ENCODE measurements at places on chromosomes 6 and 20.

DNA sequence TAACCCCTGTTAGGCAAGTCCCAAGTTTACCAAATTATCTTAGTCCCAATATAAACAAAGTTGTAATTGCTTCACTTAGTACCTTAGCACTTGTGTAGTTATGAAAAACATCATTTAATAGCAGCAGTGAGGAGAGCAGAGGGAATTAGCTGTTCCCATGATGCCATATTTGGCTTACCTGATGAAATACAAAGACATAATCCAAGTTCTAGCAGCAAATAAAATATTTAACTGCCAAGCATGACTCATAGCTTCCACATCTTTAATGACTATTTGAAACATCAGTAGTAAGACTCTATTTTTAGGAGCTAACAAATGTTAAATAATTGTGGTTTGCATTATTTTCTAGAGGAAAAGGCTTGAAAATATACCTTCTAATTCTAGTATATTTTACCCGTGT, 94.0 kb upstream of the MCHR2 start:
- DNase-seq, result peak; percentile 63

DNA sequence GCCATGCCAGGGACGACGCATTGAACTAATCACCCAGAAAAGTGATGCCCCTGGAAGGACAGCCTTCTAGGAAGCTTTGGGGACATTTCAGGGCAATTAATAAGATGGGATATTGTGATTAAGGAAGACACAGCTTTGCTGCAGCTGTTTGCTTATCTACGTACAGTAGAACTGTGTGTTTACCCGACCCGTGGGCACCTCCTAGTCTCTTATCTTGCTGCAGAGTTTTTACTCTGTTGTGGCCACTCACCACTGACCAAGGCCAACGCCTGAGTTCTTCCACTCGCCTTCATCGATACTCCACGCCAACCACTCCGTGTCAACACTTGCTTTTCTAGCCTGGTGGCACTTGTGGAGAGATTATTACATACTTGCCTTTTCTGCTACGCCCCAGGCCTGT, 105.9 kb upstream of the MLN start:
- DNase-seq, result no peak

DNA sequence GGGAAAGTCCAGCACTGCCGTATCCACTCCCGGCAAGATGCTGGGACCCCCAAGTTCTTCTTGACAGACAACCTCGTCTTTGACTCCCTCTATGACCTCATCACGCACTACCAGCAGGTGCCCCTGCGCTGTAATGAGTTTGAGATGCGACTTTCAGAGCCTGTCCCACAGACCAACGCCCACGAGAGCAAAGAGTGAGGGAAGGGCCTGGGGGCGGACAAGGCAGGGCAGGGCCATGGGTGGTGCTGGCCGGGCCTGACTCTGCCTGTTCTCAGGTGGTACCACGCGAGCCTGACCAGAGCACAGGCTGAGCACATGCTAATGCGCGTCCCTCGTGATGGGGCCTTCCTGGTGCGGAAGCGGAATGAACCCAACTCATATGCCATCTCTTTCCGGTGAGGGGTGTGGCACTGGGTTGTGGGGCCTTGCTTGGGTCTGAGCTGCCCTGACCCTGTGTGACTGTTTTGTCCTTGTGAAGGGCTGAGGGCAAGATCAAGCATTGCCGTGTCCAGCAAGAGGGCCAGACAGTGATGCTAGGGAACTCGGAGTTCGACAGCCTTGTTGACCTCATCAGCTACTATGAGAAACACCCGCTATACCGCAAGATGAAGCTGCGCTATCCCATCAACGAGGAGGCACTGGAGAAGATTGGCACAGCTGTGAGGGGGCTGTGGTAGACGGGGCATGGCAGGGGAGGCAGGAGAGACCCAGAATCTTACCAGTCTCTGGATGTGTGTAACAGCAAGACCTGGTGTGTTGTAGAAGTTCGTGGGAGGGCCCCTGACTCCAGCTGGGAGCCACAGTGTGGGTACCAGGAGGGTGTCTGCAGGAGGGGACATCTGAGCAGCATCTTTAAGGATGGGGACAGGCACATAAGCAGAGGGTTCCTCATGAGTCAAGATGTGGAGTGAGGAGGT, 29.1 kb downstream of the PLCG1 start:
- DNase-seq, result no peak

DNA sequence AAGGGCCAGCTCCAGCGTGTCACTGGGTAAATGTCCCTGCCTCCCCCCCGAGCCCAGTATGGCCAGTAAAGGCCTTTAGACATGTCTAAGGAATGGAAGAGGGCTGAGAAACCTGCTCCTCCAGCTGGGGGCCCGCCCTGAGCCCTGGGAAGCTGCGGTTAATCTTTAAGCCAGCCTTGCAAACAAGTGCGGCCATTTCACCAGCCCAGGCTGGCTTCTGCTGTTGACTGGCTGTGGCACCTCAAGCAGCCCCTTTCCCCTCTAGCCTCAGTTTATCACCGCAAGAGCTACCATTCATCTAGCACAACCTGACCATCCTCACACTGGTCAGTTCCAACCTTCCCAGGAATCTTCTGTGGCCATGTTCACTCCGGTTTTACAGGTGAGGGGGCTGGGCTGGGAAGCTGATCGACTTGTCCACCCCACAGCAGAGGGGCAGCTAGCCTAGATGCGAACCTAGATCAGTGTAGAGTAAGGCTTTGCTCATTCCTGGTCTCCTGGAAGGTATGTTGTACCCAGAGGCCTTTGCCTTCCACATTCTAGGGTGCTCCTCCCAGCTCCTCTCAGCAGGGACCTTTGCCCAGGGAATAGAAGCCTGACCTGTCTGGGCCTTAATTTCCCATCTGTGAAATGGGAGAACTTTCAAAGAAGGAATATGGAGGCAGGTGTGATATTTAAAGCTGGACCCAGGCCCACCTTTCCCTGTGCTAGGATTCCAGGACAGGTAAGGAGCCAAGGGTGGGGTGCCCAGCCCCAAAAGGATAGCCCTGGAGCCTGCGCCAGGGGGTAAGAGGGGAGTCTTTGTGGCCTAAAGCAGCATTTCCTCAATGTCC, 1.2 kb upstream of the SRC start:
- DNase-seq, result no peak

GRCh38 chr20:19253916-19254820, 41.7 kb downstream of the SLC24A3 start:
- no peak for DNase-seq

DNA sequence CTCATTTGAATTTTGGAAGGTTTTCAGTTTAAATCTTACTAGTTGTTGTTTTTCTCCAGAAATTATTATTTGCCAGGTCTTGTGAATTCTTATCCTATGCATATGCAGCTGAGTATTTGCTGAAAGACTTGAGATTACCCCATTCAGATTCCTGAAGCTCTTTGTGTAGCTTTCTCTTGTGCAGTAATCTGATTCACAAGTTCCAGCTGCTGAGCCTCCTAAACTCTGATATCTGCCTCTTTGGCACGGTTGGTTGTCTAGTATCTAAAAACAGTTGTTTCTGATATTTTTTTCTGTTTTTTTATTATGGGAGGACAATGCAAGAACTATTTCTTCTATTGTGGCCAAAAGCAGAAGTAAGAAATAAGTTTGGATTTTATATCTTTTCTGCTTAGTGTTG, 863.9 kb upstream of the MANEA start:
- no peak for DNase-seq

DNA sequence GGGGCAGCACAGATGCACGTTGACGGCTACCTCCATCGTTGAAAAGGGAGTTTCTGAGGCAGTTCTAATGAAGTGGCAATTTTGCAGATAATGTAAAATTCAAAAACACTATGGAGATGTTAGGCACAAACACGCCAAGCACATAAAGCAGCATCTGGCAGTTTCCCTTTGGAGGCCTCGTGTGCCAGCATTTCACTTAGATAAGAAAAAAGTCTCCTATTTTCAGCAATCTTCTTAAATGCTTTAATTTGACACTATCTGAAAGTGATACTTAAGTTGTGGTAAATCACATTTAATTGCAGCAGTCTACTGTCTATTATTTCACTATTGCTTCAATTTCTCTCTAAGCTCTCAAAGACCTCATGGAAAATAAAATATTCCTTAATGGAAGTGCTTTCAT, 125.3 kb upstream of the PROKR2 start:
- DNase-seq, result no peak

GRCh38 chr6:15904651-15905376, 224.1 kb upstream of the MYLIP start:
- no peak for DNase-seq

DNA sequence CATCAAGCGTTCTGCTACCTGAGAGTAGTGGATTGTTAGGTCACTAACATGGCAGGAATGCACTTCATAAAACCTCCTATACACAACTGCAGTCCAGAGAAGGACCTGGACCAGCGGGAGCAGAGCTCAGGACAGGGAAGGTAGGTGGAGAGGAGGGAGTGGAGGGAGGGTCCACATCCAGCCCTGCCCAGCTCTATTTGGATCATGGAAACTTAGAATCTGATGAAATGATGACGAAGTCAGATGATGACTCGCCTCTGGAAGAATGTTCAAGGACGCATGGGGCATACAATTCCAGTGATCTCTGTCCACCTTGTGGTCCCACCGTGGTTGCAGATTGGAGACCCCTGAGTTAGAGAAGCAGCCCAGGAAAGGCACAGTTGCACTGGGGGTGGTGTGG, 68.8 kb downstream of the CLIC5 start:
- DNase-seq, result no peak

- no peak for DNase-seq
Measured at GRCh38 chr20:41366546-41367392, at the start of gene EMILIN3. Gene EMILIN3, minus strand, starts transcription at chr20:41366818. Its CDS starts 184 bp downstream, at chr20:41366634.

DNA sequence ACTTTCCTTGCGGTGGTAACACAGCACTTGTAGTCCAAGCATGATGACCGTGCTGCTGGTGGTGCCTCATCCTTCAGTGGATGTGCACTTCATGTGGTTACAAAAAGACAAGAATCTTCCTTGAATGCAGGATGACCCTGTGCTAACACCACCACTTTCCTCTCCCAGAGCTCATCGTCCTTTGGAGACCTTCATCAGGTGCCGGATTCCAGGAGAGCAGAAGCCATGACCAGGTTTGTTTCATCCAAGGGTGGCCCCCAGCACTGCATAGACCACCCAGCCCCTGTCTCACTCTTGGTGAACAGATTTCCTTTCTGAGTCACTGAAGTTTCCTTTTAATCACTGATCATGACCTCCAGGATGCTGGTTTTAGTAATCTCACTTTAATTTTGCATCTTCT, 101.2 kb upstream of the SYNDIG1 start:
- DNase-seq, result no peak

- no peak for DNase-seq
Measured at GRCh38 chr6:6522709-6523108, 65.8 kb upstream of the LY86 start.

DNA sequence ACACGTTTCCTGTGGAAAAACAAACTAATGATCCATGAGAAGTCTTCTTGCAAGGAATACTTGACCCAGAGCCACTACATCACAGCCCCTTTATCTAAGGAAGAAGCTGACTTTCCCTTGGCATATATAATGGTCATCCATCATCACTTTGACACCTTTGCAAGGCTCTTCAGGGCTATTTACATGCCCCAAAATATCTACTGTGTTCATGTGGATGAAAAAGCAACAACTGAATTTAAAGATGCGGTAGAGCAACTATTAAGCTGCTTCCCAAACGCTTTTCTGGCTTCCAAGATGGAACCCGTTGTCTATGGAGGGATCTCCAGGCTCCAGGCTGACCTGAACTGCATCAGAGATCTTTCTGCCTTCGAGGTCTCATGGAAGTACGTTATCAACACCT, 35.4 kb downstream of the GCNT2 start:
- no peak for DNase-seq

- DNase-seq, result no peak
Measured at GRCh38 chr6:123016431-123017103, 20.5 kb downstream of the CLVS2 start.

GRCh38 chr6:31797588-31797987, 2.0 kb upstream of the VARS1 start:
- no peak for DNase-seq

DNA sequence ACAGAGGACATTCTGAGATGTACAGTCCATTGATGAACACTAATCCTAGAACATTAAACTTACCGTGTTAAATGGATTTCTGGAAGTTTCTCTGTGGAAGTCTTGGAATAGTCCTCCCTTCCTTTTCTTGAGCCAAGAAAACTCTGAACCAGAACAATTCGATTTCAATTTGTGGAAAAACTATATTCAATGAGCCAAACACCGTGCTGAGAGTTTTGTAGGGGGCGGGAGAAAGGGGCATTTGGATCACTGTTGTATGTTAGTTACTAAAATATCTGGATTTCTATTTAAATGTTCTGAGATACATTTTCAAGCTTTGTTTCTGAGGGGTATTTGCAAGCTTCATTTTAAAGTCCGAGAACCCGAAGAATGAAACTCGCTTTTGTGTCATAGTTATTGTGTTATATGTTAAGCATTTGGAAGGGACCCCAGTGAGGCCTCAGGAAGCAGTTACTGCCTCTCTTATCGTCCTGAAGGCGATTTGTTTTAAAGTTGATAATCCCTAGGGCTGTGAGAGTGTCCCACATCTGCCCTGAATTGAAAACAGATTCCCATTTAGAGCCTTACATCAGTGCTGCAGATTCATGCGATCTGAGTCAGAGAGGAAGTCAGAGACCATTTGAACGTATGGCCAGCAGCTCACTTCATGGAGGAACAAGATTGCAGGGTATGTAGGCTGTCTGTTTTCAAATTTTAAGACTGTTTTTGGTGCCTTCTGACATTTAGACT, 70.8 kb upstream of the SASH1 start:
- DNase-seq, result peak; percentile 91

DNA sequence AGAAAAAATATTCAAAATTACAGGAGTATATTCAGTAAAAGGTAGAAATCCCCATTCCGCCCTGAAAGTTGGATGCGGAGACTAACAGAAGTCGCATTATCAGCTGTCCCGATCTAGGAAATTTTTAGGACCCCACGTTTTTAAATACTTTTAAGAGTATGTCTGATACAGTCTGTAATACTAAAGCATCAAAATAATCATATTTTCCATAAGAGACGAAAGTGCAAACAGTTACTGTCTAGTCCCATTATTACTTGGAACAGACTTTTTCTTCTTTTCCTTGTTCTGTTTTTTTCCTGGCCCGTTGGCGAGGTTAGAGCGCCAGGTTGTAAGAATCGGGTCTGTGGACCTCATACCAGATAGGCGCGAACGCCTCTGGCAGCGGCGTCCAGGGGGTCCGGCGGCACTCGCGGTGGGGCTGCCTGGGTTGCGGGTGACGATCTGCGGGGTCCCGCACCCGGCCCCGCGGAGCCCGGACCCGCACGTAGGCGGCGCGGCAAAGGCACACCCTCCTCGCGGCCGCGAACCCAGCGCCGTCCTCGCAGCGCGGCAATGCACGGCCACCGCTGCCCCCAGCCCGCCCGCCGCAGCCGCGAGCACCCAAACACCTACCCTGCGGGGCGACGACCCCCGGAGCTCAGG, 460 bp downstream of the PLAGL1 start:
- DNase-seq, result no peak

- DNase-seq, result no peak
Measured at GRCh38 chr20:45300961-45301360, 5.7 kb upstream of the RBPJL start.

- no peak for DNase-seq
Measured at GRCh38 chr6:19013026-19013705, 626.0 kb downstream of the RNF144B start.

All from fibroblast of the conjunctiva (primary cell).